ENCODE measurements at places on chromosomes 4 and X.

GRCh38 chr4:54173281-54173912 lies 55.7 kb upstream of the PDGFRA start:
- DNase-seq: no peak

DNA sequence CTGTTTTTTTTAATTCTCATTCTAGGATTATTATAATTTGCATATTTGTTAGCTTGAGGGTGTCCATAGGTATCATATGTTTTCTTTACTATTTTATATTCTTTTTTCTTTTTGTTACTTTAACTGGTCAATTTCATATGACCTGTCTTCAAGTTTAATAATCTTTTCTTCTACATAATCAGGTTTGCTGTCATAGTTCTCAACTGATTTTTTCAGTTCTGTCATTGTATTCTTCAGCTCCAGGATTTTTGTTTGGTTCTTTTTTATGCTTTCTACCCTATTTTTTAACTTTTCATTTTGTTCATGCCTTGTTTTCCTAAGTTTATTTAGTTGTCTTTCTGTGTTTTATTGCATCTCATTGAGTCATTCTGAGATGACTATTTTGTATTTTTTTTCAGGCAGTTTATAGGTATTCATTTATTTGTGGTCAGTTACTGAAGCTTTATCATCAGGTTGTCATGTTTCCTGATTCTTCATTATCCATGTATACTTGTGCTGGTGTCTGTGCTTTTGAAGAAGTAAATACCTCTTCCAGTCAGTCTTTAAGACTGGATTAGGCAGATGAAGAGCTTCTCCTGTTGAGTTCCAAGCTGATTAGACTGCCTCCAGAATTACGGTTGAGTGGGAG lies 220.3 kb upstream of the VEGFC start:
- DNase-seq: no peak

GRCh38 chrX:103918571-103919269 lies 43.7 kb upstream of the TMSB15B start:
- peak; percentile 41 for DNase-seq

DNA sequence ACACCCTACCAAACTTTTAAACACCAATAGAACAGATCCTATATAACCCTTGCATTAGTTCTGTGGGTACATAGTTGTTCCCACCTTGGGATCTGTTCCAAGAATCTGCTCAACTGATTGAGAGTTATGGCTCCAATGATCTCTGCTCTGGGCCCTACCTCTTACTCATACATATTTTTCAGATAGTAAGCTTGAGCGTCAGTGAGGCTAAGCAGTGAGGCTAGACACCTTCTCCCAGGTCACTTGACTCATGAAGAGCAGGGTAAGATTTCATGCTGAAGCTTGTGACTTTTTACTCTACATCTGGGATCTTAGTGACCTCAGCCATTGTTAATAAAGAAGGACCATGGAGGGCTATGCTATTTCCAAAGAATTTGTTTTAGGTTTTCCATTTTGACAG lies 23.1 kb upstream of the TNIP3 start:
- DNase-seq: no peak

GRCh38 chr4:18167831-18168230 lies 146.3 kb upstream of the LCORL start:
- no peak for DNase-seq

DNA sequence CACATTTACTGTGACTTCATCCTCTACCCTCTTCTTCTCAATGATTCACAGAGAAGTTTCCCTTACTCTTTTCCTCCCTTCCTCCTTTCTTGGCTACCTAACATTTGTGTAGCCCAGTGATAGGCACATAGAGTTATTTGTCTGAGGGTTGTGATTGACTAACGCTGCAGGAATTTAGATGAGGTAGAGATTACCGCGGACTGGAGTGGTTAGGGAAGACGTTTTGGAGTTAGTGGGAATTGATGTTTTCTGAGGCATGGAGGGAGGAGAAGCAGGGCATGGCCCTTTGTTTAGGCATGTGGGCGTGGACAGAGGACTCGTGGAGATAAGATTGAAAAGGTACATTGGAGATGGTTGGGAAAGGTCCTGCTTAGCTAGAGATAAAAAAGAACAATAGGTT lies 246.7 kb downstream of the GPAT3 start:
- no peak for DNase-seq

Measured in H4 (cell line).